ENCODE measurements at places on chromosomes 3 and 15. TPM values are rescaled to one million over a fixed set of nuclear protein-coding genes. Genes with fewer than 3 reads are reported as not detected.

DNA sequence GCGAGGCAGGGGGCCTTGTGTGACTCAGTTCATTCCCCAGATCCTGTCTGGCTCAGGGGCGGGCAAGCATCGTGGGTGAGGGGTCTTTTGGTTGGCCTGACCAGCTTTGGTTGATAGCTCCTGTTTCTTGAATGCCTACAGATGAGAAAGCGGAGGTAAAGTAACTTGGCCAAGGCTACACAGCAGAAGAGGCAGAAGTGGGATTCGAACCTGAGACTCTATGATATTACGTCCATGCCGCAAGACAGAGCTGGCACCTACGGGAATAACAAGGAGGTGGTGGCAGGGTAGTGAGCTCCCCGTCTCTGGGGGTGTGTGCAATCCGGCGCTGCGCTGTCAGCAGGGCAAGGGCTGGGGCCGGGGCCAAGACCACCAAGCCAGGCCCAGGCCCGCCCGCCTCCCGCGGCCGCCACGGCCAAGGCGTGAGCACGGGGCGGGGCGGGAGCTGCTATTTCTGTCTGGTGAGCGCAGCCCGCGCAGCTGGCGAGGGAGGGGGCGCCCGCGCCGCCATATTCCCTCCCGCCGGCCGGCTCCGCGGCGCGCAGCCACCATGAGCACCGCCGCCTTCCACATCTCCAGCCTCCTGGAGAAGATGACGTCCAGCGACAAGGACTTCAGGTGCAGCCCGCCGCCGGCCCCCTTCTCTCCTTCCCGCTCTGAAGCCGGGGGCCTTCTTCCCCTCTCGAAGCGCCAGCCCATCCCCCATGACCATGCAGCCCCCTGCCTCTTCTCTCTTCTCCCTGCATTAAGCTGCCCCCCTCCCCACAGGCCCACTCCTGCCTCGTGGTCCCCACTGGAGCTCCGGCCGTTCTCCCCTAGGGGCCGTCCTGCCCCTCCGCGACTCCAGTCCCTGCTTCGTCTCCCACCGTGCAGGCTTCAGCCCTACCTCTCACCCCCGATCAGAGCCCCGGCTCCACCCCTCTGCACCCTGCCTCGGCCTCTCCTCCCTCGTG, at the start of gene CAND2:
Gene CAND2 (plus strand): TSS at position 510 of the 953 bp plus-strand sequence. CDS start 41 bp downstream, at position 551.
- no peaks in the 10 kb centered on the region for H3K4me1 ChIP-seq
- peak within 1 kb of the TSS; percentile 70 for H3K4me3 ChIP-seq
- H3K36me3 ChIP-seq, result no peaks in the 10 kb centered on the region
- peak; percentile 82 for DNase-seq
- no peaks in the 10 kb centered on the region for H3K27me3 ChIP-seq

DNA sequence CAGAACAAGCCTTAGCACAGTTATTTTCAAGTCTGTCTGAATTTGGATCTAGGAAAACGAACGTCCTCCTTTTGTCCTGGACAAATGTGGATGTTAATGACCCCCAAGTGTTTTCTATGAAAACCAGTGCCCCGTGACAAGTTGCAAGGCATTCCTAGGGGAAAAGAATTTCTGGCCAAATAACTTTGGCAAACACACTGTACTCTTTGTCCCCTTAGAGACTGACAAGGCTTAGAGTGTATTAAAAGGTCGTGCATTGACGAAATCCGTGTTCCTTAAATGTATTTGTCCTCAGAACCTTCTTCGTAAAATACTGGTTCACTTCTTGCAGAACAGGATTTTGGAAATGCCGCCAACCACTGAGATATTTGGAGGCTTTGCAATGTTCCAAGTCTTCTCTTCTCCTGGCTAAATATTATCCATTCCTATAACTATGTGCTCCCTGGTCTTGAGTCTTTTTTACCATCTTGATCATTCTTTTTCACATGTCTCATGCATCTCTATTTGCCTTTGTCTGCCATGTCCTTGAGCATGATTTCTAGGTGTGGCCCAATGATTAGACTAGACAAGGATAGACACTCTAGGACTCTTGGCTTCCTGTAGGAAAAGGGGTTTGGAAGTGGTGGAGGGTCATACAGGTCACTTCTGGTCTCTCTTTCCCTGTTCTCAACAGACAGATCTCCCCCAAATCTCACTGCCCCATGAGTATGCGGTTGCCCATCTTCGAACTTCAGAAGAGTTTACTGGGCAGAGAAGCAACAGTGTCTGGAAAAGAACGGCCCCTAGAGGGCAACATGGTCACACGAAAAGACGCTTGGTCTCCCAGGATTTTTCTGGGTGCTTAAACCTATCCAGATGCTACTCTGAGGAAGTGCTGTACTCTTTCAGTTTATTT, 117.5 kb downstream of the EDEM1 start:
- H3K27ac ChIP-seq, result no peak overlapping the region
- no peak overlapping the region for H3K4me3 ChIP-seq
- H3K36me3 ChIP-seq, result no peaks in the 10 kb centered on the region
- no peaks in the 10 kb centered on the region for H3K4me1 ChIP-seq
- H3K27me3 ChIP-seq, result peaks cover 2% of the 10 kb centered on the region

DNA sequence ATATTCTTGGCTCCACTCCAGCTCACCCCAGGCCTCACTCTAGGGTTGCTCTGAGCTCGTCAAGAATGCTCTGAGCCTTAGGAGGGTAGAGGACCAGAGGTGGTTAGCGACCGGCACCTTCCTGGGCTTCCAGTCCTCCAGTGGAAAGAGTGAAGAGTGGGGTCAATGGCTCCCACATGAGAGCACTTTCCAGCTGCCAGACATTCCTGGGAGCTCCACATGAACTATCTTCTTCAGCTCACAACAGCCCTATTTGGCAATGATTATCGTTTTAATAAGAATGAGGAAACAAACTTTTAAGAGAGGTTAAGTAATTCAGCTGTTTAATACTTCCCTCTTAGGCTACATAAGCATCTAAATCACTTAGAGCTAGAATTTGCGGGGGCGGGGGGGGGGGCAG, 139.3 kb downstream of the STT3B start:
- H3K4me3 ChIP-seq, result no peak overlapping the region
- no peak for DNase-seq
- no peaks in the 10 kb centered on the region for H3K27me3 ChIP-seq
- peaks cover 4% of the 10 kb centered on the region for H3K36me3 ChIP-seq
- no peak overlapping the region for H3K27ac ChIP-seq

GRCh38 chr3:20462723-20463122, 276.7 kb upstream of the SGO1 start:
- H3K27ac ChIP-seq, result no peak overlapping the region
- no peaks in the 10 kb centered on the region for H3K27me3 ChIP-seq
- no peaks in the 10 kb centered on the region for H3K4me1 ChIP-seq
- no peak overlapping the region for H3K4me3 ChIP-seq

GRCh38 chr3:95002438-95003046, 939.7 kb downstream of the NSUN3 start:
- no peak overlapping the region for H3K27ac ChIP-seq
- no peaks in the 10 kb centered on the region for H3K4me1 ChIP-seq
- no peaks in the 10 kb centered on the region for H3K36me3 ChIP-seq
- no peaks in the 10 kb centered on the region for H3K27me3 ChIP-seq
- no peak for DNase-seq

- no peaks in the 10 kb centered on the region for H3K36me3 ChIP-seq
- no peaks in the 10 kb centered on the region for H3K27me3 ChIP-seq
- H3K4me1 ChIP-seq, result no peaks in the 10 kb centered on the region
- no peak for DNase-seq
- no peak overlapping the region for H3K4me3 ChIP-seq
Measured at GRCh38 chr3:14913926-14914778, 33.2 kb upstream of the NR2C2 start.

GRCh38 chr3:49723296-49723627, 489 bp downstream of the GMPPB start:
- H3K36me3 ChIP-seq, result peaks cover 11% of the 10 kb centered on the region
- H3K4me3 ChIP-seq, result peak overlapping the region; percentile 75
- no peaks in the 10 kb centered on the region for H3K4me1 ChIP-seq
- H3K27me3 ChIP-seq, result no peaks in the 10 kb centered on the region
- peak; percentile 83 for DNase-seq
- H3K27ac ChIP-seq, result peak overlapping the region; percentile 92

DNA sequence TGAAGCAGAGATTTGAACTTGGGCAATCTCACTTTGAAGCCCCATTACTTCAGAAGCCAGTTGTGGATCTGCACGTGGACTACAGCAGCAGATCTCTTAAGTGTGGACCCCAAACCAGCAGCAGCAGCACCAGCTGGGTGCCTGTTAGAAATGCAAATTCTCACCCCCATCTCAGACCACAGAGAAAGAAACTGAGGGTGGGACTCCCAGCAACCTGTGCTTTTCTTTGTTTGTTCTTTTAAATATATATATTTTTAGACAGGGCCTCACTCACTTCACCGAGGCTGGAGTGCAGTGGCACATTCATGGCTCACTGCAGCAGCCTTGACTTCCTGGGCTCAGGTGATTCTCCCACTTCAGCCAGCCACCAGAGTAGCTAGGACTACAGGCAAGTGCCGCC, 53.2 kb downstream of the SLTM start:
- H3K27me3 ChIP-seq, result no peaks in the 10 kb centered on the region
- no peak overlapping the region for H3K27ac ChIP-seq
- H3K36me3 ChIP-seq, result peaks cover 4% of the 10 kb centered on the region
- DNase-seq, result no peak

DNA sequence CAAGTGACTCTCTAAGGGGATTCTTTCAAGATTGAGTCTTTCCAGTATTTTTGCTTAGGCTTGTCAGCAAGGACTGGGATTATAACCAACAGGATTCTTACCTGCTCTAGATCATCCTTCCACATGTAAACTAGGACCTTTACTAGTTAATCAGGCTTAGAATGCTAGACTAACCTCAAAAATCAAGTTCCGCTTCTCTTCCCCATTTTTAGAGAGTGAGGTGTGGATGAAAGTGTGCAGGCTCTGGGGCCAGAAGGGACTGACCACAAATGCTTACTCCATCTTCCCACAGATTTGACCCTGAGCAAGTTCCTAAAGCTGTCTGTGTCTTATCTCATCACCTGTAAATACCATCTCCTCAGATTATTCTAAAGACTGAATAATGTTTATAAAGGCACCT, 89.5 kb upstream of the IL12A start:
- no peaks in the 10 kb centered on the region for H3K27me3 ChIP-seq
- no peak overlapping the region for H3K4me3 ChIP-seq
- no peak overlapping the region for H3K27ac ChIP-seq
- no peaks in the 10 kb centered on the region for H3K4me1 ChIP-seq
- no peak for DNase-seq

- DNase-seq, result peak; percentile 91
- H3K36me3 ChIP-seq, result no peaks in the 10 kb centered on the region
- no peaks in the 10 kb centered on the region for H3K4me1 ChIP-seq
- no peak overlapping the region for H3K4me3 ChIP-seq
Measured at GRCh38 chr15:42056934-42057798, 36.3 kb upstream of the PLA2G4E start.

- H3K36me3 ChIP-seq, result no peaks in the 10 kb centered on the region
- H3K4me1 ChIP-seq, result peaks cover 8% of the 10 kb centered on the region
- H3K4me3 ChIP-seq, result no peak overlapping the region
Measured at GRCh38 chr3:69767571-69767970, 28.3 kb downstream of the MITF start.

DNA sequence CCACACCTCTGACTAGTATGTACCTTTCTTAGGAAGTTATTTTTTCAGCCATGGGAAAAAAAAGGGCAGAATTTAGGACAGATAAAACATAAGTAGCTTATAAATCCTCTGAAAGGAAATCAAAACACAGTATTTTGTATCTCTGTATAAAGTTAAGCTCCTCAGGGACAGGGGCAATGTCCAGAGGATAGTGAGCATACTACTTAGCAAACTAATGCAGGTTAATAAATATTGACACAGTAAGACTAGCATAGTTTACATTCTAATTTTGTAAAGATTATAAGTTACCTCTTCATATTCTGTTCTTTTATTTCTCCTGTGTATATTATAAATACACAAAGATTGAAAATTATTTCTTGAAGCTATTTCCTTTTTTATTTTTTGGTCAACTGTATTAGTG, 2.1 kb downstream of the UBE3A start:
- no peak for DNase-seq
- H3K4me1 ChIP-seq, result peaks cover 3% of the 10 kb centered on the region
- H3K27ac ChIP-seq, result no peak overlapping the region
- H3K4me3 ChIP-seq, result peak overlapping the region; percentile 21
- H3K27me3 ChIP-seq, result no peaks in the 10 kb centered on the region

DNA sequence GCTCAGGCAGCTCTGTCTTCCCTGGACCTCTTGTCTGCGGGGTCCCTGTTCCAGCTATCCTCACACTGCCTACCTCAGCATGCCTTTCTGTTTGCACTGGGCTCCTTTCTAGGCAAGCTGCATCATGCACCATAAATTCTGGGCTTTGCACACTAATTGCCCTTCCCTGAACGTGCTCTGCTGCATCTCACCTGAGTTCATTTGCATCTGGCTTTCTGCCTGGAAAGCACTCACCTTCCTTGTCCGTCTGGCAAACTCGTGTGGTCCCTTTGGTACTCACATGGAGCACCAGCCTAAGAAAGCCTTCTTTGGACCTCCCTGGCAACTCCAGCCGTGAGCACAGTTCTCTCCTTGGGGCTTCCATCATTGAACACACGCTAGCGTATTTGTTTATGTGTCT, 365.6 kb downstream of the SV2B start:
- no peaks in the 10 kb centered on the region for H3K36me3 ChIP-seq
- DNase-seq, result no peak
- H3K4me1 ChIP-seq, result no peaks in the 10 kb centered on the region
- no peak overlapping the region for H3K27ac ChIP-seq
- no peak overlapping the region for H3K4me3 ChIP-seq

- H3K27ac ChIP-seq, result peak within 1 kb of the TSS; percentile 100
- H3K4me3 ChIP-seq, result peak within 1 kb of the TSS; percentile 90
- peaks cover 2% of the 10 kb centered on the region for H3K4me1 ChIP-seq
- H3K36me3 ChIP-seq, result no peaks in the 10 kb centered on the region
Measured at GRCh38 chr15:65067645-65068402, at the start of gene RASL12. Gene RASL12 (minus strand): TSS chr15:65067991. CDS start chr15:65067835, 156 bp downstream.

GRCh38 chr3:151918253-151919029, 45.0 kb downstream of the SUCNR1 start:
- no peaks in the 10 kb centered on the region for H3K4me1 ChIP-seq
- no peak overlapping the region for H3K4me3 ChIP-seq
- no peak overlapping the region for H3K27ac ChIP-seq
- H3K27me3 ChIP-seq, result no peaks in the 10 kb centered on the region

DNA sequence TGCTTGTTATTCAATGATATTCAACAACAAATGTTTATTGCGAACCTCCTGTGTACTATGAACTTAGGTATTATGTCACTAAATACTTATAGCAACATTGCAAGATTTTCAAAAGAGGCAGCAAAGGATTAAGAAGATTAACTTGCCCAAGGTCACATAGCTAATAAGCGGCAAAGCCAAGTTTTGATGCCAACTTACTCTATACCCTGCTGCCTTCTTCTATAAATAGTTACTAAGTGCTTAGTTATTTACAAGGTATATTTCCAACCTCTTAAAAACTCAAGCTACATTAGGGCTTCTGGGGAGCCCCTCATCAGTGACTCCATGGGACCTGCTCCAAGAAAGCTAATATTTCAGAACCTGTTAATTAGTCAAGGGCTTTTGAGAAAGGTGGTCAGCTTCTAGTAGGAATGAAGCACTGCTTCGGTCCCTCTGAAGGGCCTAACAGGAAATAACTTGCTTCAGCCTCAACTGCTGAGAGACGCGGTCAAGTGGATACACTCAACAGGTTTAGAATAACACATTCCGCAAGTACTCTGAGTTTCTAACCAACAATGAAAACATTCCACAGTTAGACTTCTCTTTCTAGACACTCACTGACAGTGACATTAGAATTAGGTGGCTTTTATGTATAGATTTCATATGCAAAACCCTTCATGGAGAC, 125.5 kb downstream of the DGKG start:
- no peaks in the 10 kb centered on the region for H3K4me1 ChIP-seq
- peaks cover 2% of the 10 kb centered on the region for H3K36me3 ChIP-seq
- H3K27ac ChIP-seq, result no peak overlapping the region
- H3K4me3 ChIP-seq, result no peak overlapping the region
- no peaks in the 10 kb centered on the region for H3K27me3 ChIP-seq
- no peak for DNase-seq

CYFIP1 gene
- total RNA-seq, result 160 TPM

ARRDC4 gene
- 19.1 TPM for total RNA-seq

IL17RC gene
- 25.6 TPM for total RNA-seq

EAF2 gene
- 4.3 TPM for total RNA-seq

CALML4 gene
- total RNA-seq, result 4.0 TPM

VIPR1 gene
- 7.6 TPM for total RNA-seq
